ENCODE measurements at places on chromosomes 12 and 14.

DNA sequence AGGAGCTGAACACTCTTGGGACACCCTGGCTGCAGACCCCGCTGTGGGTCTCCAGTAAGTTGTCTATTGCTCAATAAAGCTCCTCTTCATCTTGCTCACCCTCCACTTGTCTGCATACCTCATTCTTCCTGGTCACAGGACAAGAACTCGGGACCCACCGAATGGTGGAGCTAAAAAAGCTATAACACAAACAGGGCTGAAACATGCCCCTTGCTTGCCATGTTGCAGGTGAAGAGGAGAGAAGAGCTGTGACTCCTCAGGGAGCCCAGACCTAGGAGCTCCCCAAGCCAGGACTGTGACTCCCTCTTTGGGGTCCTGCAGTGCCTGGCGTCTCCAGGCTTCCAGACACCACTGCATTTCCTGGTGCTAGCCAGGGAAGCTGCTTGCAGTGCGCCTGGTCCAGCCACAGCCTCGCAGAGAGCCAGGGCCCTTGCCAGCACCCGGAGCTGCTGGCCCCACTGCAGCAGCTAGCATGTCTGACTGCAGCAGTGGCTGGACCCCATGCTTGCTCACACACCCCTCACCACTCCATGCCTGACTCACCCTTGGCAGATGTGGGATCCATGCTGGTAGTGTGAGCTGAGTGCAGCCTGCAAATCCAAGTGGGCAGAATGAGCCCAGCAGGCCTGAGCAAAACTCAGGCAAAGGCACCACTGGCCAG, 37.1 kb upstream of the OR5AU1 start:
- no peak for DNase-seq

DNA sequence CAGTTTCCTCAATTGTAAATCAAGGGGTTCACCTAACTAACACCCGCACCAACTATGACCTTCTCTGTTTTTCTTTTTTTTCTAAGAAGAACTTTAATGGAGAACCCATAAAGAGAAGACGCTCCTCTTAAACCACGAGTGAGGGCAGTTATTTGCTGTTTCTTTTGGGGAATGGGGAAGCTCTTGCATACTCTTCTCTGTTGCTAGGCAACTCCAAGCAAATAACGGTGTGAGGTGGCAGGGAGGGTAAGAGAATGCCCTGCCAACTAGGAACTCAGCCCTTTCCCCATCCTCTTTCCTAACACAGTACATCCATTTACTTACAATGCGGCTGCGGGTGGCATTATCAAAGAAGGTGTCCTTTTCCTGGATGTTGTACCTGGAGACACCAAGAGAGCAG, 114.9 kb downstream of the ANO2 start:
- peak; percentile 14 for DNase-seq

DNA sequence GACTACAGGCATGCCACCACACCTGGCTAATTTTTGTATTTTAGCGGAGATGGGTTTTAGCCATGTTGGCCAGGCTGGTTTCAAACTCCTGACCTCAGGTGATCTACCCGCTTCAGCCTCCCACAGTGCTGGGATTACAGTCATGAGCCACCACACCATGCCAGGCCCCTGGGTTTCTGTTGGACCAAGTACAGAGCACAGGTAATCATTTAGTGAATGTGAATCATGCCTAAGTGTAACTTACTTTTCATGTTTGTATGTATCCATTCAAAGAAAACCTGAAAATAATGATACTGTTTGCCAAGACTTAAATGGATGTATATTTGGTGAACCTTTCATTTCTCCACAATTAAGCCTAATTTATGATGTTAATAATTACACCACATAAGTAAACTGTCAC, 65.9 kb downstream of the FGD6 start:
- no peak for DNase-seq

DNA sequence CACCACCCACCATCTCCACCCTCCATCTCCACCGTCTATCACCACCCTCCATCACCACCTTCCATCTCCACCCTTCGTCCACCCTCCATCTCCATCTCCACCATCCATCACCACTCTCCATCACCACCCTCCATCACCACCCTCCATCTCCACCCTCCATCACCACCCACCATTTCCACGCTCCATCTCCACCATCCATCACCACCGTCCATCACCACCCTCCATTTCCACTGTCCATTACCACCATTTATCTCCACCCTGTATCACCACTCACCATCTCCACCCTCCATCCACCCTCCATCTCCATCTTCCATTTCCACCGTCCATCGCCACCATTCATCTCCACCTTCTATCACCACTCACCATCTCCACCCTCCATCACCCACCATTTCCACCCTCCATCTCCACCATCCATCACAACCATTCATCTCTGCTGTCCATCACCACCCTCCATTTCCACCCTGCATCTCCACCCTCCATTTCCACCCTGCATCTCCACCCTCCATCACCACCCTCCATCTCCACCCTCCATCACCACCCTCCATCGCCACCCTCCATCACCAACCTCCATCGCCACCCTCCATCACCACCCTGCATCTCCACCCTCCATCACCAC, 6.1 kb upstream of the CEP170B start:
- no peak for DNase-seq

DNA sequence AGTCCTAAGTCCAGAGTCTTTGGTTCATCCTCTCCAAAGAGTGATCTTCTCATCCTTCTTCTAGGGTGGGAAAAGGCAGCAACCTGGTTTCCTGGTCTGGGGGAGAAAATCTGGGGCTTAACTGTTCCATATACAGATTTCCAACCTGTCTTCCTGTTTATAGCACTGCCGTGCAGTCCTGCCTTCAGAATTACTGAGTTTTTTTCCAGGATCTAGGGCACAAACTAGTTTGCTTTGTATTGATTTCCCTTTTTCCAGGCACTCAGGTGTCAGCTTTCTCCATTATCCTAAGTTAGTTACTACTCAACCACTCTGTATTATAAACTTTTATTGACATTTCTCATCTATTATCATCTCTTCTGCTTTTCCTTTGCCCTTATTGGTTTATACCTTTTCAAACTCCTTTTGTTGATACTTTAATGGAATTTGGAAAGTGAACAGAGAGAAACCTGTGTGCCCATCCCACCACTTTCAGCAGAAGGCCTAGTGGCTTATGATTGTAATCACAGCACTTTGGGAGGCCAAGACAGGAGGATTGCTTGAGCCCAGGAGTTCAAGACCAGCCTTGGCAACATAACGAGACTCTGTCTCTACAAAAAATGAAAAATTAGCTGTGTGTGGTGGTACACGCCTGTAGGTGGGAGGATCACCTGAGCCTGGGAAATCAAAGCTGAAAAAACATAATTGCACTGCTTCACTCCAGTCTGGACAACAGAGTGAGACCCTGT, 4.1 kb upstream of the LYZ start:
- no peak for DNase-seq

DNA sequence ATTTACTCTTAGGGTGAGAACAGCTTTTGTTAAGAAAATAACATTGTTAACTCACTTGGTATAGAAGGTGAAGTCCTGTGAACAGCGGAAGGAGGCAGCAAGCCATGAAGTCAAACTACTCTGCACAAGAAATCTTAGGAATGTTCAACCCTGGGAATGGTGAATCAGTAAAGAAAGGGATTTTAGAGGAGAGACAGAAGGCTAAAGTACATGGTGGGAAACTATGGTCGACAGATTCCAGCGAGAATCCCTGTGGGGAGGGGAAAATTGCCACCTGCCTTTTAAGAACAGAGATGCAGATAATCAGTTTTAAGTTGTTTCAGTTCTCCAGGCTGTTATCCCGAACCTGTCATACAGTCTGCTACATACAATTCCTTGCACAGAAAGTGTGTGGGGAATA, 63.2 kb upstream of the PTPRR start:
- DNase-seq, result no peak

DNA sequence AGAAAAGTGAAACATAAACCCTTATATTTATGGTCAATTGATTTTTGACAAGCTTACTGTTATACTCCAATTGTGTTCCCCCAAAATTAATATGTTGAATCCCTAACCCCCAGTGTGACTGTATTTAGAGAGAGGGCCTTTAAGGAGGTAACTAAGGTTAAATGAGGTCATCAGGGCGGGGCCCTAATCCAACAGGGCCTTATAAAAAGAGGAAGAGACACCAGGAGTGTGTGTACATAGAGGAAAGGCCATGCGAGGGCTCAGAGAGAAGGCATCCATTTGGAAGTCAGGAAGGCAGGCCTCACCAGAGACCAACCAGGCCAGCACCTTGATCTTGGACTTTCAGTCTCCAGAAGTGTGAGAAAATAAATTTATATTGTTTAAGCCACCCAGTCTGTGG, 6.5 kb upstream of the VTI1B start:
- DNase-seq, result peak; percentile 82

DNA sequence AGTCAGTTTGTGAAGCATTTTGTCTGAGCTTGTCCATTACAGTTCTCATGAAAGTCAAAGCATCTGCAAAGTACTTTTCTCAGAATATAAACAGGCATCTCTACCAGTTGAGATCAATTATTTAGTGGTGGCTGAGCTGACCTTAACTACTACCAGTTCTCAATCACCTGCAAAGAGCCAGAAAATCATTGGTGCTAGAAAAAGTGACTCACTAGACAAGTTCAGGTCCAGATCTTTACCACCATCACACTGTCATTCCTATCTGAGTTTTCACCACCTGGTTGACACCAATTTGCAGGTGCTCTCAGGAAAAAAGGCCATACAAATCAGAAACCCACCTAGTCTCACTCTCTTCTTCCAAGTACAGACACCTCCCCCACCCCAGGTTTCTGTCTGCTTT, 33.3 kb downstream of the ITPR2 start:
- DNase-seq, result no peak

- DNase-seq, result no peak
Observed at GRCh38 chr12:96208801-96209549, 14.8 kb downstream of the ELK3 start.

DNA sequence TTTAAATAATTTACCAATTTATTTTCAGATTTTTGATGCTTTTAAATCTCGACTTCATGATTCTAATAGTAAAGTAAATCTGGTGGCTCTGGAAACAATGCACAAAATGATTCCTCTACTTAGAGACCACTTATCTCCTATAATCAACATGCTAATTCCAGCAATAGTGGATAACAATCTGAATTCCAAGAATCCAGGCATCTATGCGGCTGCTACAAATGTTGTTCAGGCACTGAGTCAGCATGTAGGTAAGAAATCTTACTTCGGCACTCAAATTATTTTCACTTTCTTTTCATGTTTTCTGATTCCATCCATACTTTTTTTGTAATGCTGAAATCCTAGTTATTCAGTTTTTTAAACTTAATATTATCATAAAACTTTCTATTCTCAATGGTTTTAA, 15.5 kb upstream of the PRPF39 start:
- DNase-seq, result no peak

DNA sequence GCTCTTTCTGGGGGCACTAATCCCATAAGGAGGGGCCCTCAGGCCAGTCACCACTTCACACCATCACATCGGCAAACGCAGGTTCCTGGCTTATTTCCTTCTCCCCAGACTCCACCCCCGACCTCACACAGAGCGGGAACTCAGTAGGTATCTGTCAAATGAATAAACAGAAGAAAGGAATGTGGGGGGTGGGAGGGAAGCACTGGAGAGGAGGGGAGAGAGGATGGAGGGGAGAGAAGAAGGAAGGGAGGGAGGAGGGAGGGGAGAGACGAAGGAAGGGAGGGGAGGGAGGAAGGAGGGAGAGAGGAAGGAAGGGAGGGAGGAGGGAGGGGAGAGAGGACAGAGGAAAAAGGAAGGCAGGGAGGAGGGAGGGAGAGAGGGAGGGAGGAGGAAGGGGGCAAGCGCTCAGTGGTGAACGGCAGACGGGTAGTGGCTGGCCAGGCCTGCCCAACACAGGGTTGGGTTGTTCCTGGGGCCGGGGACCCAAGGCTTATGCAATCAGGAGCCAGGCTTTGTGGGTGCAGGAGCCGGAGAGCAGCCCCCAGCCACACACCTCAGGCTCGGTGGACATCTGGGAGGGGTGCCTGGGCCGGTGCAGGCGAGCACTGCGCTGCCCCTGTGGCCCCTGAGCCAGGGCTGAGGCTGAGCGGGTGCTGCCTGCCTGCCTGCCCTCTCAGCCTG, 52.6 kb upstream of the FBRSL1 start:
- peak; percentile 14 for DNase-seq

DNA sequence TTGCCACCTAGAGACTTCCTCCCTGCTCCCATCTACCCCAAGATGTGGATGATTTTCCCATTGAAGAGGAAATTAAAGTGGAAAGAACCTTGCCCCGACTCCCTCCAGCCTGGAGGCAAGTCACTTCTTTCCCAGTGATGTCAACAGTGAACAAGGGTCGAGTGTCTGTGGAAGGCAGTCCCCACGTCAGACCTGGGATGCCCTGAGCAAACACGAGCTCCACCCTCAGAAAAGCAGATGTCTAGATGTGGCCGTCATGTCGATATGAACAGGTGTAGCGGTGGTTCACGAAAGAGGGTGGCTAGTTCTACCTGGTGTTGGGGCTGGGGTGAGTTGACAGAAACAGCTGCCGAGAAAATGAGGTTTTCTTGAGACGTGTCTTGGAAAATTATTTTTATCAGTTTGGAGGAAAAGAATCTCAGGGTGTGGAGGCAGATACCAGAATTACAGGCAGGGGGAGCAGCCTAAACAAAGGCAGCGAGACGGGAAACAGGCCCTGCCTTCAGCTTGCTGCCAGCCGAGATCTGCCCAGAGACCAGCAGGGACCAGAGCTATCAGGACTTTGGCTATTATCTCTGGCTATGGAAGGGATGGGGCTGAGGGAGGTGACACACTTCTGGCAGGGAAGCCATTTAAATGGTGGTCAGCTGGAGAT, 25.9 kb downstream of the SYNDIG1L start:
- DNase-seq, result peak; percentile 33

DNA sequence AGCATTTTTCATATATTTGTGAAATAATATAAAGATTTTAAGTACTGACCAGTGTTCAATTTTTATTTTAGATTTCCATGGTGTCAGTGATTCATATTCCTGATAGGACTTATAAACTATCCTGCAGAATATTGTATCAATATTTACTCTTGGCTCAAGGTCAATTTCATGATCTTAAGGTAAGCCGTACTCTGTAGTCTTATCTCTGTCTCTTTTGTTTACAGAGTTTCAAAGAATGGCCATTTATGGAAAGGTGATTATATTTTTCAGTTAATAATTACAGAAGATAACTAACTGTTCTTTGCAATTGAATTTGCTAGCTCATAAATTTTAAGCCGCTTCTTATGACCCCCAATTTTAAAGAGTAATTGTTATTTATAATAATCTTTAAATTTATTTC, 27.9 kb downstream of the CGRRF1 start:
- DNase-seq, result no peak

DNA sequence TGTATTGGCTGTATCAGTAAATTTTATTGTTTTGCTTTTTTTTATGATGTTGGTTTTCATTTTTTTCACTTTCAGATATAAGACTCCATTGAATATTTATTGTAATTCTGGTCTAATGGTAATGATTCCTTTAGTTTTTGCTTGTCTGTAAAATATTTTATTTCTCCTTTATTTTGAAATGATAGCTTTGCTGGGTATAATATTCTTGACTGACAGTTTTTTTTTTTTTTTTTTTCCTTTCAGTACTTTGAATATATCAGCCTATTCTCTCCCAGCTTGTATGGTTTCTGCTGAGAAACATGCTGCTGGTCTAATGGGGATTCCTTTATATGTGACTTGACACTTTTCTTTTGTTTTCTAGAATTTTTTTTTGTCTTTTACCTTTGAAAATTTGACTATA, 195.1 kb upstream of the SLC38A2 start:
- no peak for DNase-seq

All from hematopoietic multipotent progenitor cell treated with erythropoietin and hydrocortisone succinate and interleukin-3 and kit ligand, for 6 days (in vitro differentiated cells).